ENCODE measurements at places on chromosomes 2 and 18. TPM values are rescaled to one million over a fixed set of nuclear protein-coding genes. Genes with fewer than 3 reads are reported as not detected.

Gene RTP5
- total RNA-seq, result not detected

Gene GREB1
- 2.6 TPM for total RNA-seq

Gene PLB1
- 2.6 TPM for total RNA-seq

Gene DLX1
- 2.8 TPM for total RNA-seq

Gene NPHP1
- total RNA-seq, result 6.7 TPM

Gene ATP6V1C2
- total RNA-seq, result 0.15 TPM

Gene YIPF4
- 56.4 TPM for total RNA-seq

Gene NAB1
- total RNA-seq, result 26.2 TPM

Gene POLR1A
- total RNA-seq, result 21.7 TPM

Gene OST4
- 562 TPM for total RNA-seq

Gene KCNE4
- 0.64 TPM for total RNA-seq
